ENCODE measurements at places on chromosomes 11 and 22.

DNA sequence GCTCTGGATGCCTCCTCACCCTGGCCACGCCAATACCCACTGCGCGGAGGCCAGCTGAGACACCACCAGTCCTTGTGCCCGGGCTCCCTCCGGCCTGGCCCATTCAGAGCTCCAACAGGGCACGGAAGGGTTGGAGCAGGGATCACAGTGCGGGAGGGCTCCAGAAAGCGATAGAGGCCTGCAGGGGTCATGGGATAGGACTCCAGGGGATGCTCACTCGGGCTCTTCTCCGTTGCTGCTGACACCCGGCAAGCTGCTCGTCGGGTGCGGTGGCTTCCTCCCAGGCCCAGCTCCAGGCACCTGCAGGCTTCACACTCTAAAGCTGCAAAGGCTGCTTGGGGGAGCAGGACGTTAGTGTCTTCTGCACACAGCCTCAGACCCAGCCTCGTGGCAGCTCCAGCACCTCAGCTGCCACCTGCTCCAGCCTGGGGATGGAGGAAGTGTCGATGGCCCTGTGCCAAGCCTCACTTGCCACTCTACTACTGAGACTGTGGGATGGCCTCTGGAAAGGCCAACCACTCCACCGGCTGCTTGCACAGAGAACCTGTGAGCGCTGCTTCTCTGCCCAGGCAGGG lies 10.6 kb downstream of the WNT7B start:
- DNase-seq: no peak

DNA sequence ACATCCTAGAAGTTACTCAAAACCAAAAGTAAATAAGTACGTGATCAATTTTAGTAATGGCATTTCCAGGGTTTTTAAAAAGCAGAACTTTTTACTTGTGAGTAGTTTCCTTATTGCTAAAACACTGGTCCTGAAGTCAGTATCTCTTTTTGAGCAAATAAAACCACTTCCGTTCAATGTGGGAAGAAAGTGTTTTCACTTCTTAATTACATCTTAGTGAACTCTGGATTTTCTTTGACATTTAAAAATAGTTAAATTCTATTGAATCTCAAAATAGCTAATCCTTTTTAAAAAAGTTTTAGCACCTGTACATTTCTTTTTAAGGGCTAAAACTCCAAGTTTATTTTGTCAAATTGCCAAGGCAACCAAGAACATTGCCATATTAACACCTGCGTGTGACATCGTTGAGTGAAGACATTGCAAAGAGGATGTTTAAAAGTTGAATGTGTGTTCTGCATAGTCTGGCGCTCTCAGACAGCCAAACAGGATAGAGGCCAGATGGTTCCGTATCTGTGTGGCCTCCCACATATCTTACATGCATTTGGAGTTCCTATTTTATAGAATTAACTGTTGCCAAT lies 17.2 kb upstream of the OR5B21 start:
- DNase-seq: no peak

- DNase-seq: no peak
Measured at GRCh38 chr11:110086892-110087309, 6.3 kb upstream of the ZC3H12C start.

- no peak for DNase-seq
Measured at GRCh38 chr11:110852921-110853490, 140.8 kb upstream of the ARHGAP20 start.

DNA sequence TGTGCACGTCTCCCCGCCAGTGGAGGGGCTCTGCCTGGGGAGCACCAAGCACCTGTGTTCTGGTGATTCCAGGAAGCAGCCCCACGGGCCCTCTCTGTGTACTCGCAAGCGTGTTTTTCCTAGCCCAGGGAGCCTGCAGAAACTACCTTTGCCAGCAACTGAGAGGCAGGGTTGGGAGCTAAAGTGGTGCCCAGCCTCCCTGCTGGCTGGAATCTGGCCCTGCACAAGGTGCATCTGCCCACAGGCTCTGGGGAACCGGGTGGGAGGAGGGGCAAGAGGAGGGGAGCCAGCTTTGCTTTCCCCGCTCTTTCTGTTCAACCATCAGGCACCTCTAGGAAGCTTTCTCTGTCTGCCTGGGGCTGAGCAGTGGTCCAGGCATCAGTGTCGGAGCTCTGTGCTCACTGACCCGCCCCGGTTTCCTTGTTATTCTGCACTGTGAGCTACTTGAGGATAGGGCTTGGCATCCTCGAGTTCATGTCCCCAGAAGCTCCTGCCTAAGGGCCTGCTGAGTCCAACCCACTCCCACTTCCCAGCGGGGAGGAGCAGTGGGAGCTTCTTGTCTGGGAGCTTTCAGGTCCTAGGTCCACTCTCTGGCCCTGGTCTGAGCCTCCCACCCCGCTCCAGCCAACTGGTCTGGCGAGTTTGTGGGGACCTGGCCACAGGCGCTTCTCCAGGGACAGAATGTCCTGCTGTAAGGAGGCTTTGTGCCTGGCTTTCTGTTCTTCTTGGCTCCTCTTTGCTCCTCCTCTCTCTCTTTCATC lies 14.9 kb downstream of the DAGLA start:
- DNase-seq: no peak

All from coronary artery (tissue), 2 donors.